ENCODE measurements at places on chromosomes 1 and 21.
A peak's percentile ranks its signal among the peaks of the same experiment; 100 is the strongest.

- DNase-seq = no peak
These were observed 48.5 kb downstream of the EVI5 start for GRCh38 chr1:92736395-92736794.

DNA sequence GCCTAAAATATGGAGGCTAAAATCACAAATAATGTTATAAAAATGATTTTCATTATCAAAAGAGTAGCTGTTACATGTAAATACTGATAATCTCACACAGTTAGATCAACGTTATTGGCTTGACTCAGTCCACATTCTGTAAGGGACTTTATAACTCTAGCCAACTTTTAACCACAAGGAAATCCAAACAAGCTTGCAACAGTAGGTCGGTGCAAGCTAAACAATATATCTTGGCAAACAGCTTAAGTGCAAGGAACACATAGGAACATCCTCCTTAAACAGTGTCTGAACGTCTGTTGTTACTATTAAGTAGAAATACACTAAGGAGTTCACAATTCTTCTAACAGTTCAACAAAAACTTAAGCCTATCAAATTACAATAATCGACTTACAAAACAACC lies 126.7 kb downstream of the EIF4G3 start:
- DNase-seq = peak; percentile 30

GRCh38 chr1:210407207-210407886 lies 78.6 kb downstream of the HHAT start:
- DNase-seq = peak; percentile 66

DNA sequence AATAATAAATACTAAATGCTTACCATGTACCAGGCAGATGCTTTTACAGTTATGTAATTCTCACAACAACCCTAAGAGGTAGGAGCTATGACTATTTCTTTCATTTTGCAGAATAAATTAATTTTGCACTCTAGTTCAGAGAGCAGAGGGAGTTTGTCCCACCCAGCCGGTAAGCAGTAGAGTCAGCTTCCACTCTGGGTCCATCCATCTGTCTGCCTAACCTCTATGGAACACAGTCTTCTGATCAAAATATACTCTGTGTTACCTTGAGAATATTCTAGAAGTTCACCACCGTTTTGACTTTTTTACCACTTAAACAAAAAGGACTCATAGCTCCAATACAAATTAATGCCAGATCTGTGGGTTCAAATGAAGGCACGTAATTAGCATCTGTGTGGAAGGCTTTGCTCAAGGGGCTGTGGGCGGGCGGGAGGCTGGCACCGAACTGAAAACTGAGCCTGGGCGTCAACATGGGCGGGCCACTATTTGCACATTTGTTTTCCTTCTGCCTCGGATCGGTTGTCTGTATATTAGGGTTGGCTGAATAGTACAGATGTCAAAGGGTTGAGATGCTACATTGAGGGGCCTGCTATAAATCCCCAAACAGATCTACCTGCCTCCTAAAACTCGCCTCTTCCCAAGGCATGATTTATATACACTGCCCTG lies 33.1 kb upstream of the LMO4 start:
- no peak for DNase-seq

DNA sequence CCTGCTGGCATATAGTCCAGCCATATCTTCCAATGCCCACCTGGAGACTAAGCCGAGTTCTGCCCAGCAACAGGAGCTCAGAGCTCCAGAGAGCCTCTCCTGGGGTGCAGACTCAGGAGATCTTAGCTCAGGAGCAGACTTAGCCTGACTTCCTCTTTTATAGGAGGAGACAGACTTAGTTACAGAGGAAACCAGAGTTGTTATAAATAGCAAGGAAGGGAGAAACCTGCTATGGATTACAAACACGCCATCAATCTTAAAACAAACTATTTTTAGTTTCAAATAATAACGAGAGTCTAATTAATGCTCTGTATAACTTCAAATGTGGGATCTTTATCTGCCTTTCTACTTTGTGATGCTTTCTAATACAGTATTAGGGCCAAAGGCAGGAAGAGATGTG lies 3.3 kb upstream of the KIF21B start:
- DNase-seq = no peak

GRCh38 chr21:14239281-14239680 lies 23.3 kb downstream of the RBM11 start:
- DNase-seq = no peak

GRCh38 chr1:116488071-116488470 lies 82.8 kb downstream of the CD58 start:
- no peak for DNase-seq

DNA sequence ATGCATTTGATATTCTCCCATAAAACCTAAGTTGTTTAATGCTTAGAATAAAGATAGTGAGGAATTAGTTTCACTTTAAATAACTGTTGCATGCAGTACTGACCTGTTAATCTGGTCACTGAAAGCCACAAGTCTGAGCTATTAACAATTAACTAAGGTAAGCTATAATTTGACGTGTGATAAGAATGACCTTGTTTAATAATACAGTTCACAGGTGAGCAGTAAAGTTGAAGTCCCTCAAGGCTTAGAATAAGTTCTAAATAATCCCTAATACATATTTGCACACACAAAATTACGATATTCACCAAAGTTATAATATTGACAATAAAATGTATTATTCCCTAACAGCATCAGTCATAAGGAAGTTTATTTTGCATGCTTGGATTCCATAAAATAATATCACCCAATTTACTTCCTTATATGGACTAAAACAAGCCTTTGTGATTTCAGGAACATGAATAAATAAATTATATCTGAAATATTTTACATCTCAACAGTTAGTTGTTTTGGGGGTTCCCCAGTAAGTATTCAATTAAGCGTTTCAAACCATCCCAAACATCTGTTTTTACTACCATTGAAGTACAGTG lies 70.6 kb upstream of the CHRM3 start:
- DNase-seq = no peak

GRCh38 chr1:31366796-31367195 lies 6.1 kb downstream of the FABP3 start:
- DNase-seq = no peak

- no peak for DNase-seq
These were observed 21.7 kb upstream of the SHCBP1L start for GRCh38 chr1:182974506-182975191.

GRCh38 chr1:30971496-30971895 lies 62.9 kb upstream of the SDC3 start:
- no peak for DNase-seq

DNA sequence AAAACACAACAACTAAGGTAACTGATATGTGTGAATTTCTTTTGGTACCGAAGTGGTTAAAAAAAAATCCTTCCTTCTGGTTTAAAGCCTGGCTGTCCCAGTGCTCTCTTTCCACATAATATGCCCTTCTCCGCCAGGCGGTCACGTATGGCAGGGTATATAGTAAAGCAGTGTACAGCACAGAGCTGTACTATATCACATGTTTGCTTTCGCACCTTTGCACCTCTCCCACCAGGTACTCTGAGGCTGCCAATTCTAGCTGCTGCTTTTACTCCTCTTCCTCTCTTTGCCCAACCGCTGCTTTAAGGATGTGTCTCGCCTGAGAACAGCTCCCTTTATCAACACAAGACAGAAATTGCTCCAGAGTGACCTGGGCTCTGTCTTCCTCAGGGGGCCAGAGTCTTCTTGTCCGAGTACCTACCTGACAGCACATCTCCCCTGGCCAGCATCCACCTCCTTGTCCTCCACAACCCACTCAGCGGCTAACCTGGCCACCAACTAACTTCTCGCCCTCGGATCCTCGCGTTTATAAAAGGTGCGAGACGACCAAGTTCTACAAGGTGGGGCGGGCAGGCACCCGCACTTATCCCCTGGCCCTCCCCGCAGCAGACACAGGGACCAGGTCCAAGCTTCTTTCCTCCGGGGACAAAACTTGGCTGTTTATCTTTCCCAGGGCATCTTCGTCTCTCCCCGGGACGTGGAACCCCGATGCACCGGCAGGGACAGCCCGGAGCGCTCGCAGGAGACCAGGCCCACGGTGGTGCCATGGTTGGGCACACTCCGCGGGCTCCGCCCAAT lies 1.6 kb downstream of the COLGALT2 start:
- no peak for DNase-seq

GRCh38 chr1:247482747-247483146 lies 24.8 kb upstream of the OR2B11 start:
- DNase-seq = no peak

- DNase-seq = no peak
These were observed 57.5 kb upstream of the ETV3 start for GRCh38 chr1:157195521-157196244.

- DNase-seq = no peak
These were observed 130.6 kb upstream of the BRINP3 start for GRCh38 chr1:190608282-190608681.

DNA sequence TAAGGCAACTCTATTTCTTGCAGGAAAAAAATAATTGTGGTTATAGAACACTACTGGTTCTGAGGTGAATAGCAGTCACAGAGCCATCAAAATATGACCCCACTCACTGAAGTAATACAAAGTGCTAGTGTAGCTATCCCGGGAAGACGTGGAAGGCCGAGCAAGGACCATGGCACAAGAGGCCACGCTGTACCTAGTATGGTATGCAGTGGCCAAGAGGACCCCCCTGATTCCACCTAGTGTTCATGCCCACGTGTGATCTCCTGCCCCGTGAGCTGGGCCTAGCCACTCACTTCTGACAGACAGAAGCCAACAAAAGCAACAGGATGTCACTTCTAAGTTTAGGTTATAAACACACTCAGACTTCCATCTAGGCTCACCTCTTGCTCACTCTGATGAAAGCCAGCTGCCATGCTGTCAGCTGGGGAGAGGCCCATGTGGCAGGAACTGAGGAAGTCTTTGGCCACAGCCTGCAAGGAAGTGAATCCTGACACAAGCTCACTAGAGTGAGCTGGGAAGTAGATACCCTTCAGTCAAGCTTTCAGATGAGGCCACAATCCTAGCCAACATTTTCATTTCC lies 21.7 kb upstream of the LSS start:
- DNase-seq = no peak

DNA sequence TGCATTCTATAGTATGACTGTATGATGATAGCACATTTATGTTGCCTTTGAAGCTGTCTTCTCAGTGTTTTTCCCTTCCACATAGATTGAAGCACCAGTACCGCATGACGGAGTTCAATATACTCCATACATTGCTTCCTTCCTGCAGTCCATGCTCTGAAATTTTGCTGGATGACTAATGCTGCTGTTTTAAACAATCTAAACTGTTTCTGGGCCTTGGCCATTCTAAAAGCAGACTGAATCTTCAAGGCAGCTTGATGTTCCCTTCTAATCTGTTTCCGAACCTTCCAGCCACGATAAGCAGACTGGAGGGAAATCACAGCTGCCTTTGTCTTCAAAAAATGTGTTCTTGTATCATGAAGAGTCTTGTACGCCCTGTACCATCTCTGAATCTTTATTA lies 36.2 kb upstream of the F13B start:
- peak; percentile 5 for DNase-seq

DNA sequence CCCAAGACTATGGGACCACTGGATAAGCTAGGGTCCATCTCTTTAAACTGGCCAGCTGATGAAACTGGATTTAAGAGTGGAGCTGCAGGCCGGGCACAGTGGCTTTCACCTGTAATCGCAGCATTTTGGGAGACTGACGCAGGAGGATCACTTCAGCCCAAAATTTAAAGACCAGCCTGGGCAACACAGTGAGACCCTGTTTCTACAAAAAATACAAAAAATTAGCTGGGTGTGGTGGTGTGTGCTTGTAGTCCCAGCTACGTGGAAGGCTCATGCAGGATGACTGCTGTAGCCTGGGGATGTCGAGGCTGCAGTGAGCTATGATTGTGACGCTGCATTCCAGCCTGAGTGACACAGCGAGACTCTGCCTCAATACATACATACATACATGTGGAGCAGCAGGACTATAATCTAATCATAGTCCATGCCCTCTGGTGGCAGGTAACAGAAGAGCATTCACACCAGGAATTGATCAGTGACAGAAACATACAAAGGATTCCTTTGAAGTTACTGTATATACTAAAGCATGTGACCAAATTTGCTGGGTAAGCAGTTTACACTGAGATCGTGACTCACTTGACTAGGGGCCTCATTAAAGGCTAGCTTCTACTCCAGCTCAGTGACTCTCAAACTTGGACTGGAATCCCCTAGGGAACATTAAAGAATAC lies 101.5 kb upstream of the SLFNL1 start:
- peak; percentile 67 for DNase-seq

DNA sequence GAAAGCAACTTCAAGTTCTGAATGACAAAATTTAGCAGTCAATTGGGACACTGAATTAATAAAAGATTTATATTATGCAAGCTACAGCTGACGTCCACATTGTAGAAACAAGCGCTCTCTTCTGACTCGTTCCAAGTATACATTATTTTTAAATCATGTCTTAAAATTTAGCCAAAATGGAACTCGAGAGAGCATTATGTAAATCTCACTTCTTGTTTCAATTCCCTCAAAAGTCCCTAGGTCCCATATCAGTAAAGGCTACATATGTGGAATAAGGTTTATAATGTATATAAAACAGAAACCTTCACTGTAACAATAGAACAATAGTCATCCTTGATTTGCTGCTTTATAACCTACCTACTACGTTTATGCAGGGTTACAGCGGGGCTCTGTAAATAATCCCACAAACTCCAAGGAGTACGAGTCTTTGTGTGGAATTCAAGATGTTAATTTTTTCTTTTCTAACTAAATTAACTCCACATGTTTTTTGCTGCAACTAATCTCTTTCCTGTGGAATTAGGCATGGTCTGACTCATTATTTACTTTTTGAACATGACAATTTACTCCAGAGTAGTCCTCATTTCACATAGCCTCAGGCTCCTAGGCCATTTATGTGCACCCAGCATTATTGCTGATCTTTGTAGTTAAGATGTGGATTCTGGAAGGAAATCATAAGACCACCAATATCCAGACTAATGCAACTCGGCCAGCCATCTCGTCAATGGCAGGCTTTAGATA lies 785.1 kb downstream of the LTN1 start:
- peak; percentile 53 for DNase-seq

DNA sequence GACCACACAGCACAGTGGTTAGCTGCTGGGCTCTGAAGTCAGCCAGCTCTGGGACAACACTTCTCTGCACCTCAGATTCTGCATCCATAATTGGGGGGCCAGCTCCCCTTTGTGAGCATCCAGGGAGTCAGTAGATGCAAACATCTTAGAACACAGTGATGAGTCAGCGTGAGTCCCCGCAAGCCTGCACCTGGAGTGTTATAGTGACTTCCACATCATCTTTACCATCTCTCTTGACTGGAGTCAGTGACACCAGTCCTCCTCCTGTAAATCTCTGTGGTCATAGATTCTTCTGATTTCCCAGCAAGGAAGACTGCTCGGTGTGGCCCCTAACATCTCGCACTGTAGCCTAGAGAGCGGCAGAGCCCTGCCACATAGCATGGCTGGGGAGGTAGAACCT lies 13.9 kb upstream of the EDN2 start:
- DNase-seq = no peak
